ENCODE measurements at places on chromosomes 1 and 21. TPM values are rescaled to one million over a fixed set of nuclear protein-coding genes. Genes with fewer than 3 reads are reported as not detected.

- H3K4me3 ChIP-seq = no peak overlapping the region
- no peaks in the 10 kb centered on the region for H3K27me3 ChIP-seq
- no peak overlapping the region for H3K27ac ChIP-seq
- no peaks in the 10 kb centered on the region for H3K4me1 ChIP-seq
Observed at GRCh38 chr1:45512641-45513054, 9.0 kb downstream of the PRDX1 start.

DNA sequence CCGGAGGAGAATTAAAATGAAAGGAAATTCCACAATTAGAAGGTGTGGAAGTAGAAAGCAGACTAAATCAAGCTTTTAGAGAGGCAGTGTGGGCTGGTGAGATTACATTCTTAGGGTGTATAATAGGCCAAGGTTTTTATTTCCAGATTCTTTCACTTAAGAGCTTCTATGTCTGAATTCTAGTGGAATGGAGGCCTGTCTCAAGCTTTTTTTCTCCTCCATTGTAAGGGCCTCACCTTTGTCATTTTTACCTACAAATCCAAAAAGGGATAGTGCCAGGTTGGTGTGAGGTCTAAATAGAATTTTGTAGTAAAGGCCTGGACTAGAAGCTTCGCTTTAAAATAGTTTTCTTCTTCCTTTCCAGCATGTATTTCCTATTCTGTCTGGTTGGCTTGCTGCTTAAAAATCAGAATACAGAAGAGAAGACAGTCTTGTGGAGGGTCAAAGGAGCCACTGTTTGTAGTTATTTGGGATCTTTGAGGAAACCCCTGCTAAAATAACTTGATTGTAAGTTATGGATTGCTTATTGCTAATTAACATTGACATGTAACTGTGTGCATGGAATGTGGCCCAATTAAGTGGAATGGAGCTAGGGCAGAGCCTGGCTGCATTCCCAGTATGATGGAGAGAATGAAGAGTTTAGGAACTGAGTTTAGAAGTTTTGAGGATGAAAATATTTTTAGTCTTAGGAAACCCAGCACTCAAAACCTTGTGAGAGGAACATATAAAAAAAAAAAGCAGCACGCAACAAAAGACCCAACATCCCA lies 162.5 kb upstream of the B3GALT2 start:
- H3K27me3 ChIP-seq = no peaks in the 10 kb centered on the region
- H3K27ac ChIP-seq = no peak overlapping the region

DNA sequence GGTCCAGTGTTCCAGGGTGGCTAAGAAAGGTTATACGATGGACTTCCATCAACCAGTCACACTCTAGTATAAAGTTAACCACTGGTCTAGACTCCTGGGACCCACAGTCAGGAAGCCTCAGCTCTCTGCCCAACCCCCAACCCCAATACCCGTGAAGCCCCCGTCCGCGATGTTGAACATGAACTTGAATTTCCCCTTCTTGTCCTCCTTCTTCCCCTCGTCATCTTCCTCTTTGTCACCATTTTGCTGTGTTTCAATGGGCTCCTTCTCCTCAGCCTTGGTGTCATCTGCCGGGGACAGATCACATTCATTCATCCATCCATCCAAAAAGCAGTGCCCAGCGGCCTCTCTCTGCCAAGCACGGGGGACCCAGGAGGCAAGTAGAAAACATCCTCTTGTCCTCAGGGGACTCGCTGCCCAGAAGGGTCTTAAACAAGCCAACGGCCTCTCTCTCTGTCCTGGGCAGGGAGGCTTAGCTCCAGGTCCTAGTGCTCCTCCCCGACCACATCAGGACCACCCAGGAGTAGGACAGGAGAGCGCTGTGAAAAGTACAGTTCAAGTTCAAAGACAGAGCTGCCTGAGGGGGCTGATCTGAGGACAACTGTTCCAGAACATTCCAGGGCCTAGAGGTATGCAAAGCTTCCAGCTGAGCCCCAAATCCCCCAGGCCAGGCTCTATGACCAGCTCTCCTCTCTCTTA lies 66.5 kb downstream of the KCNAB2 start:
- no peak overlapping the region for H3K27ac ChIP-seq
- H3K4me3 ChIP-seq = no peak overlapping the region
- no peak for DNase-seq
- no peaks in the 10 kb centered on the region for H3K36me3 ChIP-seq

DNA sequence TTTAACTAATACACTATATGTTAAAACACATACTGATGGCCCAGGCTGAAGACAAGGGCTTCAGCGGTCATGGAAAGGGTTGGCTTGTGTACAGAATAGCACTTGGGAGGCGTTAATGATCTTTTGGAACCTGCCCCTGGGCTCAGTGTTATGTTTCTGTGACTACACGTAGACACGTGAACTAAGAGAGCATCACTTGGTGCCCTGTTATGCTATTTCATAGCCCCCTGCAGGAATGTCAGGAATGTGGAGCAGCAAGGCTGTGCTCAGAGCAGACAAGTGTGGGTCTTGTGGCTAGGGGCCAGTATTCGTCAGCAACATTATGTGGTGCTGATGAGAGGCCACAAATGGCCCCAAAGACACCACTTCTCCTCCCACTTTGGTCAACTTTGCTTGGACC lies 132.4 kb downstream of the MAP3K21 start:
- DNase-seq = no peak
- no peak overlapping the region for H3K4me3 ChIP-seq

DNA sequence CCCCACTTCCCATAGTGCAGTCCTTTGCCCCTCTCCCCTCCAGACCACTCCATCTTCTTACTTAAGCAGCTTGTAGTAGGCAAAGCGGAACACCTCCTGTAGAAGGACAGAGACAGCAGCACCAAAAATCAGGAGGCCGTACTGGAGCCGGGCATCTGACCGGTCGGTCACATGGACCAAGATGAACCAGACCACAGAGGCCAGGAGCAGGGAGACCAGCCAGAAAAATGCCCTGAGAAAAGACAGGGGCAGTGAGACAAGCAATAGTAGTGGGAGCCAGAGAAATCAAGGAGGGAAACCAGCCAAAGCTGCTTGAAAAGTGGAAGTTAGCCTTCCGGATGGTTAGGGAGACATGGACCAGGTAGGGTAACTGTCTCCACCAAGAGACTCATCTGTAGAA lies 920 bp downstream of the APH1A start:
- H3K27me3 ChIP-seq = no peaks in the 10 kb centered on the region
- peak overlapping the region; percentile 85 for H3K27ac ChIP-seq
- peak overlapping the region; percentile 89 for H3K4me3 ChIP-seq
- peaks cover 13% of the 10 kb centered on the region for H3K4me1 ChIP-seq

Gene ADGRL4
- total RNA-seq = 15.8 TPM

GRCh38 chr21:38439957-38440356 lies 58.3 kb downstream of the ERG start:
- peaks cover 2% of the 10 kb centered on the region for H3K36me3 ChIP-seq
- no peak overlapping the region for H3K4me3 ChIP-seq
- H3K27ac ChIP-seq = peak overlapping the region; percentile 32
- peaks cover 15% of the 10 kb centered on the region for H3K4me1 ChIP-seq
- DNase-seq = no peak

GRCh38 chr21:31658053-31658452 lies 1.4 kb upstream of the SOD1 start:
- DNase-seq = no peak
- no peaks in the 10 kb centered on the region for H3K27me3 ChIP-seq
- H3K27ac ChIP-seq = no peak overlapping the region
- no peaks in the 10 kb centered on the region for H3K36me3 ChIP-seq
- no peak overlapping the region for H3K4me3 ChIP-seq

Gene CRABP2
- 7.0 TPM for total RNA-seq

- peak overlapping the region; percentile 85 for H3K4me3 ChIP-seq
- peak overlapping the region; percentile 81 for H3K27ac ChIP-seq
- no peaks in the 10 kb centered on the region for H3K36me3 ChIP-seq
- H3K27me3 ChIP-seq = no peaks in the 10 kb centered on the region
- H3K4me1 ChIP-seq = peaks cover 62% of the 10 kb centered on the region
- peak; percentile 1 for DNase-seq
Observed at GRCh38 chr1:30907481-30908315, 860 bp downstream of the SDC3 start.

DNA sequence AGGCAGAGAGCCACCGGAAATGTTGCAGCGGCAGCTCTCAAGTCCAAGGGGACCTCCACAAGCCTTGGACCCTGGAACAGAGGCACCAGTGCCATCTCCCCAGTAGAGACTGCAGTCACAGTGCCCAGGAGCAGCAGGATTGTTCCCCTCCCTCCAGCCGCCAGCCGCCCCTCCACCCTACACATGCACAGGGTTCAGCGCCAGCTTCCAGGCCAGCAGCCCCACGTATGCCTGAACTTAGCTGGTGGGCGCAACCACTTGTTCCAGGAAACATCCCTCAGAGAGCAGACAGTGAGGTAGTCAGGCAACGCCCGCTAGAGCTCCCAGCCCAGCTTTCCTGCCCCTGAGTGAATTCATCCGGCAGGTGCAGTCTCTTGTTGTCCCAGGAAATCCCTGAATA lies 1098.1 kb upstream of the NCAM2 start:
- no peak for DNase-seq
- H3K4me1 ChIP-seq = no peaks in the 10 kb centered on the region
- H3K4me3 ChIP-seq = no peak overlapping the region
- no peaks in the 10 kb centered on the region for H3K36me3 ChIP-seq

DNA sequence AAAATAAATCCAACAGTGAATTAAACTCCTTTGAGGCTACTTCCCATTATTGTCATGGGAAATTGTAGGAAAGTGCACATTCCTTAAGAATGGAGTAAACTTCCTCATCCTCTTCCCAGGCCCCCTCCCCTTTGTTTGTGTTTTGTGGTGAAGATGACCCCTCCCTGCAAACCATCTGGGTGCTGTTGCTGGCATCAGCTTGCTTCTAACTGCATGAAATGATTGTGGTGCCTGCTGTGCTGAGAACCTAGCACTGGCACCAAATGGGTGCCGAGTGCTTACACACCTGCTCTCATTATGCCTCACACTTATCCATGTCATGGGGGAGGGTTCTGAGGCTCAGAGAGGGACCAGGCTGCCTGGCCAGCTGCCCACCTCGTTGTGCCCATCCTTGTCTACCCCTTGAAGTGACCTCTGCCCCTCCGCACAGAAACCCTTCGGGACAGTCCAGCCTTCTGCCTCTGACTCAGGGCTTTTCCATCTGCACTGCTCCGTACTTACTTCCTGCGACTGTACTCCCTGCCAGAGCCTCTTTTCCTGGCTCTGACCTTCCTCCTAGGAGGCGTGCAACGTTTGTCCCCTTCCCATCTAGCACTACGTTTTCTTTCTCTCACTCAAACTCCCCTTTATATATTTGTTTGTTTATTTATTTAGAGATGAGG lies 30.6 kb downstream of the CAPN2 start:
- no peak for DNase-seq
- no peak overlapping the region for H3K27ac ChIP-seq
- H3K4me3 ChIP-seq = no peak overlapping the region
- no peaks in the 10 kb centered on the region for H3K27me3 ChIP-seq

Gene OVAAL
- not detected for total RNA-seq

DNA sequence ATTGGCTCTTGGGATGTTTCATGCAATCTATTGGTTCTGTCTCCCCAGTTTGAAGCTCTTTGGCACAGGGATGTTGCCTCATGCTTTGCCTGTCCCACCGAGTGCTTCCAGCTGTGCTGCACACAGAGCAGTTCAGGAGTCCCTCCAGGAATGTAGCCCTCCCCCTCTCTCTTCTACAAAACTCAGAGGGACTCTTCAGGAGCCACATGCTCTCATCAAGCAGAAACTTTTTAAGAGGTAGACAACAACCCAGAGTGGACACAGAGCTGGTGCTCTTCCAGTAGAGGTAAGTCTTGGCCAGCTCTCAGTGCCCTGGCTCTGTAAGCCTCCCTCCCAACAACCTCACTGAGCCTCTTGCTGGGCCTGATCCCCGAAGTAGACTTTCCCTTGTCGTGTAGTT lies 11.6 kb upstream of the ZNF697 start:
- no peak overlapping the region for H3K27ac ChIP-seq
- no peaks in the 10 kb centered on the region for H3K27me3 ChIP-seq
- H3K4me3 ChIP-seq = no peak overlapping the region
- H3K4me1 ChIP-seq = no peaks in the 10 kb centered on the region

DNA sequence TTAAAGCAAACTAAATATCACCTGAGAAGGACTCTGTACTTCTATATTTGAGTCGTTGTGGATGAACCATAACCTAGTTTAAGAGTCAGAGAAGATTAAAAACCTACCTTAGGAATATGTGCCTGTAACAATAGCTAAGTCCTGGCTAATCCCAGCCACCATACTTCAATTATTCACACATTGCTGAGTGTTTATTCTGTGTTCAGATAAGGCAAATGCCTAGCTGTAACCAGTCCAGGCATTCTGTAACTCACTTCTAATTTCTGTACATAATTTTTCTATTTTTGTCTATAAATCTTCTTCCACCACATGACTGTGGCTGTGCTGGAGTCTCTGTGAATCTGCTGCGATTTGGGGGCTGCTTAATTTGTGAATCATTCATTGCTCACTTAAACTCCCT lies 441.9 kb upstream of the ADAMTS5 start:
- no peak for DNase-seq
- H3K4me1 ChIP-seq = peaks cover 3% of the 10 kb centered on the region
- H3K36me3 ChIP-seq = no peaks in the 10 kb centered on the region
- no peak overlapping the region for H3K4me3 ChIP-seq
- H3K27me3 ChIP-seq = no peaks in the 10 kb centered on the region

DNA sequence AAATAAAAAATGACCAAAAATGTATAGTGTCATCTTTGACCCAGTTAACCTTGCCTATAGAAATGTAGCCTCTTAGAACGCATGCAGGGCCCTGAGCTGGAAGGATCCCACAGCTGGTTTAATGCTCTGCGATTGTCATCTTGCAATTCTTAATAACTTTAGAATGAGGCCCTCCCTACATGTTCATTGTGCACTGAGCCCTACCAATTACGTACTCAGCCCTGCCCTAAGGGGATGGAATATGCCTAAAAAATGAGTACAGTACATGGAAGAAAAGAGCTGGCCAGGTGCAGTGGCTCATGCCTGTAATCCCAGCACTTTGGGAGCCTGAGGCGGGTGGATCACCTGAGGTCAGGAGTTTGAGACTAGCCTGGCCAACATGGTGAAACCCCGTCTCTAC lies 57.8 kb upstream of the BCAR3 start:
- no peaks in the 10 kb centered on the region for H3K27me3 ChIP-seq
- no peaks in the 10 kb centered on the region for H3K4me1 ChIP-seq
- no peak for DNase-seq
- H3K4me3 ChIP-seq = no peak overlapping the region
- H3K27ac ChIP-seq = no peak overlapping the region
- H3K36me3 ChIP-seq = no peaks in the 10 kb centered on the region

GRCh38 chr1:155706139-155706538 lies 17.2 kb downstream of the DAP3 start:
- no peaks in the 10 kb centered on the region for H3K36me3 ChIP-seq
- no peak overlapping the region for H3K4me3 ChIP-seq
- H3K4me1 ChIP-seq = no peaks in the 10 kb centered on the region
- no peak overlapping the region for H3K27ac ChIP-seq
- no peaks in the 10 kb centered on the region for H3K27me3 ChIP-seq

Gene KRTAP12-2
- total RNA-seq = not detected

Gene SMIM11
- 6.7 TPM for total RNA-seq

All from thoracic aorta (tissue), 2 donors.